GM13977 (cell line): ENCODE measurements at places on chromosomes 1 and 21.

- DNase-seq: no peak
These were observed 15.2 kb upstream of the LMX1A start for GRCh38 chr1:165371588-165372225.

- peak; percentile 60 for DNase-seq
These were observed 33.5 kb downstream of the KCNC4 start for GRCh38 chr1:110243574-110243973.

DNA sequence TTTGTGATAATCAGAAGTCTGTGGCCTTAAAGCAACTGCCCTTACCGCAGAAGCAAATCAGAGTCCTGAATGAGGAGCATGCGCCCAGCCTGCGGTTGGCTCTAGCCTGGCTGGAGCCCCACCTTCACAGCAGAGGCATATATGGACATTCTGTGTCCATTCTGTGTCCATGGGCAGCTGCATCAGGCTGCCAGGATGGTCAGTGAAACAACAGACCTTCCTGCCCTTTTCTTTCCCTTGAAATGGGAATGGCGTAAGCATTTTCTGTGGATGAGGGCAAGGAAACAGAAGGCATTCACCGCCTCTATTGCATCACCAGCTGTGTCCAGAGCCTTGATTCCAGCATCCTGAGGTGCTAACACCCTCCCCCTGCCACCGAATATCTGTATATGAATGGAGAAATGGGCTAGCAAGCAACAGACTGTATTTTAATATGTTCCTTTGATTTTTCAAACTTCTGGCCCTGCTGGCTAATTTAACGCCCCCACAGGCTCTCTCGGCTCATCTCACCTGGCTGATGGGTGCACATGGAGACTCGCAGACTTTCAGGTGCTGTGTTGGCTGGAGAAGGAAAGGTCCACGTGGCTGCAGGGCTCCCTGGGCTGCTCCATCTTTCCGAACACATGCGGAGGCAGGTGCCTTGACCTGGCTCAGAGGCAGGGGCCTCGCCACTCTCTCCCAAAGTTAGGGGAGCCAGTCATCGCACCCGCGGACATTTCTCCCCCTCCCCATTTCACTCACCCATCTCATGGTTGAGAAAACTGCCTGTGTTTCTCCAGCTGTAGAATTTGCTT is 159.2 kb downstream of the GALNT2 start:
- DNase-seq: no peak

GRCh38 chr1:188269956-188270355 is 1441.2 kb downstream of the PLA2G4A start:
- no peak for DNase-seq

- no peak for DNase-seq
These were observed 16.8 kb downstream of the ZBTB18 start for GRCh38 chr1:244067893-244068292.

DNA sequence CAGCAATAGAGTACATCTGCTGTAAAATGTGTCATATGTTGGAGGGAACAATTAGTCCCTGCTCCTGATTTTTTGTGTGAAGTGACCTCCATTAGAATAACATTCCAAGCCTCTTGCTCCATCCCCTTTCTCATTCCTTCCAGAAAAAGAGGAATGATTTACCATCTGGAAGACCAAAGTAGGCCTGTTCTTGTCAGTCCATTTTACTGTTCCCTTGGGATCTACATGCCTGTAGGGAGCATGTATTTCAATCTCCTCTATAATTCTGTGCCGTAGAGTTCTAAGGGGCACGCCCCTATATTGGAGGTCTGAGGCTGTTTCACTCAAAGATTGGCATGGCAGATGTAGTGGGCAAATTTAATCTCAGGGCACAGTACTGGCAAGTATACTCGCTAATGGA is 48.8 kb upstream of the MAN1A2 start:
- no peak for DNase-seq

- DNase-seq: peak; percentile 56
These were observed 46.3 kb upstream of the VANGL1 start for GRCh38 chr1:115595279-115596079.

GRCh38 chr1:32249831-32250525 is 1.1 kb upstream of the LCK start:
- DNase-seq: peak; percentile 88

DNA sequence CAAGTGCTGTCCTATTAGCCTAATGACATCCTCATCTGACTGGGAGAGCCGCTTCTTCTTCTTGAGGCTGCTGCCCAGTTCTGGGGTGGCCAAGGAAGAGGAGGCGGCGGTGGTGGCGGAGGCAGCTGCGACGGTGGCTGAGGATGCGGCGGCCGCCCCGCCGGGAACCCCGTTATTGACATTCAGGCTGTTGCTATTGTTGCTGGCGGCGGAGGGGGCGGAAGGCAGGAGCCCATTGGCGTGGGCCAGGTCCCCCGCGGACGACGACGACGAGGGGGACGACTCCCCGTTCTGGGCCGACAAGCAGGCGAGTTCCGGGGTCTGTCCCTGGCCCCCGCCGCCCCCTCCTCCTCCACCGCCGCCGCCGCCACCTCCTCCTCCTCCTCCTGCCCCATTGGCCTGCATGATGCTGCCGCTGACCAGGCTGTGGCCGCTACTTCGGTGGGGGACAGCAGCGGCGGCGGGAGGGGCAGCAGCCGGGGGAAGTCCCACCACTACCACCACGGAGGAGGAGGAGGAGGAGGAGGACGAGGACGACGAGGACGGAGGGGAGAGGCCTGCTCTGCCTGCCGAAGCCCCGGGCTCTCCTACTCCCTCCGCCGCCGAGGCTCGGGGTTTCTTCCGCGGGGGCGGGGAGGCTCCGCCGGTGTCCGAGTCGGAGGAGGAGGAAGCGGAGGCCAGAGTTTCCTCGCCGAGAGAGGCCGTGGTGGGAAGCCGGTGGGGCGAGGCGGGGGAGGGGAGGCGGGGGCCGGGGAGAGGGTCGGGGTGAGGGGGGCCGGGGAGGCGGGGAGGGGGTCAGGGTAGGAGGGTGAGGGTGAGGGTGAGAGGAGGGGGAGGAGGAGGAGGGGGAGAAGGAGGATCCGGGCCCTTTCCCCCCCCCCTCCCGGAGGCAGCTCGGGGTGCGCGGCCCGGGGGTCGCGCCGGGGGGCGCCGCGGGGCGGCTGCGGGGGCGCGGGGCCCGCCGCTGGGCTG is 610 bp downstream of the WDR26 start:
- DNase-seq: peak; percentile 44

DNA sequence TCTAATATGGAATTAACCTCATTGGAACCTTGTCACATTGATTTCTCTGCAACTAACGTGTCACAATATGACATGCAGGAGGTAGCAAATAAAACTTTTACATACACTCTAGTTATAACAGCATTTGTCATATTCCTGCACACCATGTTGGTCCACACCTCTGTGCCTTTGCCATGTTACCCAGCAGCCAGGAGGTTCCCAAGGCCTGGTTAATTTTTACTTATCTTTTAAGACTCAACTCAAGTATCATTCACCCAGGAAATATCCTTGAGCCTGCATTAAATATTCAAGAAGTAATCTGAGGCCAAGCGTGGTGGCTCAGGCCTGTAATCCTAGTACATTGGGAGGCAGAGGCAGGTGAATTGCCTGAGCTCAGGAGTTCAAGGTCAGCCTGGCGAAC is 447.2 kb upstream of the NR5A2 start:
- no peak for DNase-seq

DNA sequence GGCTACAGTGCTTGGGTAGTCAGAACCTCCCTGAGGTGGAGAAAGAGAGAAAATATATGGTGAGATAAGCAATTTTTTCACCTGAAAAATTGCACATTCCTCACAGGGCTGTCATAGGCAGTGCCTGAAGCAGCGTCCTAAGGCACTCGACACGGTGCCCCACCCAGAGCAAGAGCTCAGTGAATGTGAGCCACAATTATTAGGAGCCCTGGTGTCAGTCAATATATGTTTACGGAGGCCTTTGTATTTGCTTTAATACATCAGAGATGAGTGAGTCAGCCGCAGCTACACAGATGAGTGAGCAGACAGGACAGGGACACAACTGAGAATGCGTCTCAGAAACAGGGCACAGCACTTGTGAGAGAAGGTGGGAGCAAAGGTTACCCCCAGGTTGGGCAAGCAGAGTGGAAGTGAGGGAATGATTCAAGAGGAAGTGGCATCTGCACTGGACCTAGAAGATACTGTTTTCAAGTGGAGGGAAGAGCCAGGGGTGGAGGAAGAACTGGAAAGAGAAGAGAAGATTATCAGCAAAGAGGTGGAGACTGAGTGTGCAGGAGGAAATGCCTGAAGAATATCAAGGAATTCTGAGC is 5.2 kb upstream of the PIGC start:
- DNase-seq: no peak

- DNase-seq: no peak
These were observed 219.2 kb upstream of the NR5A2 start for GRCh38 chr1:199808110-199808870.

GRCh38 chr1:246708166-246708565 is 16.0 kb upstream of the SCCPDH start:
- DNase-seq: no peak

GRCh38 chr1:232252546-232253118 is 377.3 kb downstream of the SIPA1L2 start:
- DNase-seq: no peak

GRCh38 chr1:218451415-218451814 is 106.3 kb downstream of the TGFB2 start:
- DNase-seq: no peak

DNA sequence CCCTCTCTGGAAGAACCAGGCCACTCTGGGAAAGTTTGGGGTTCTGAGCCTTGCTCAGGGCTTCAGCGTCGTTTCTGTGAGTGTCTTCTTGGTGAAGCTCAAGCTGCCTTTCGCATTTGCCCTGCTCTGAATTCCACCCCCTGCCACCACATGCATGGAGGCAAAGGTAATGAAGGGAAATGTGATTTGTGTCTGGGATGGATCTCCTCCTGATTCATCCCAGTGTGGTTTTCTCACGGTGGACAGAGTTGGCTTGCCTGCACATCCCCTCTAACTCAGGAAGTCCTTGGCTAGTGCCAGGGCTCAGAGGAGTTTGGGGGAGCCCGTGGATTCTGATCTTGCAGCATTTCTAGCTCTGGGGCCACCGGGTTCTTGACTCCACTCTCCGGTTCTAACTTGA is 173.6 kb upstream of the RAB4A start:
- no peak for DNase-seq

DNA sequence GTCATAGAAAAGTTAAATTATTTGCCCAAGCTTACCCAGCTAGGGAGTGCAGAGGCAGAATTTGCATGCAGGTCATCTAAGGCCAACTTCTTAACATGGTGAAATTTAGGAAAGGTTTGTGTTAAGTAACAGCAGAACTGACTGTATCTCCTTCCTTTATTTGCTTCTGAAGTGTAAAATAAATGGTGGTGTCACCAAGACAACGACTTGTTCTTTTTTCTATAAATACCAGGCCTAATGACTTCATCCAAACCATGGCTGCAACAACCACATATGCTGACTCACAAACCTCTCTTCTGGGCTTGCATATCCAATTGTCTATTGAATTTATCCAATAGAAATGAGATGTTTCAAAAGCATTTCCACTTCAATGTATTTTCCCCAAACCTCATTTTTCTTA is 19.1 kb downstream of the COL24A1 start:
- DNase-seq: no peak

- DNase-seq: peak; percentile 75
These were observed 39.9 kb downstream of the IL6R start for GRCh38 chr1:154445040-154445472.
